CD4-positive, alpha-beta T cell treated with Interleukin-6 at 100 ng/mL for 8 hours (primary cell): ENCODE measurements at places on chromosomes 6 and 20.

DNA sequence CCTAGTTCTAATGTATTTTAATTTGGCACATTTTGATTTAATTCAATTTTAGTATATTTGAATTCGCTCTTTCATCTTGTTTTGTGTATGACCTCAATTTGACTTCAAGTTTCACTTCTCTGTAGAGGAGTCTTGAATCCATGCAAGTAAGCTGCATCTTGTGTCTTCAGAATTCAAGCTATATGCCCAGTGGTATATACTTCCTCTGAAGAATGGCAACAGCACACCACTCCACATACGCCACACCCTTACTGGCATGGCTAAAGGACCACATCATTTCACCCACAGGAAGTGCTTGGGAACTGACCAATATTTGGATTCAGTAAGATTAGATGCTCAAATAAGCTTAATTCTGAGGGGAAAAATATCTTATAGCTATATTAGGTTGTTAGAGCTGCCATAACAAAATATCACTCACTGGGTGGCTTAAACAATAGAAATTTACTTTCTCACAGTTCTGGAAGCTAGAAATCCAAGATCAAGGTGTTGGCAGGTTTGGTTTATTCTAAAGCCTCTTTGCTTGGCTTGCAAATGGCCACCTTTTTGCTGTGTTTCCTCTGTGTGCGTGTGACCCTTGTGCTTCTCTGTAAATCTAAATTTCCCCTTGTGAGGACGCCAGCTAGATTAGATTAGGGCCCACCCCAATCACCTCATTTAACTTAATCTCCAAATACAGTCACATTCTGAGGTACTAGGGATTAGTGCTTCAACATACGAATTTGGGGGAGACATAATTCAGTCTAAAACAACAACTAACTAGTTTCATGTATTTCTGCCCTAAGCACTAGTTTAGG is 2.8 kb upstream of the ASF1A start:
- DNase-seq = no peak

- no peak for DNase-seq
Measured at GRCh38 chr20:31595654-31596411, 9.3 kb upstream of the ID1 start.

DNA sequence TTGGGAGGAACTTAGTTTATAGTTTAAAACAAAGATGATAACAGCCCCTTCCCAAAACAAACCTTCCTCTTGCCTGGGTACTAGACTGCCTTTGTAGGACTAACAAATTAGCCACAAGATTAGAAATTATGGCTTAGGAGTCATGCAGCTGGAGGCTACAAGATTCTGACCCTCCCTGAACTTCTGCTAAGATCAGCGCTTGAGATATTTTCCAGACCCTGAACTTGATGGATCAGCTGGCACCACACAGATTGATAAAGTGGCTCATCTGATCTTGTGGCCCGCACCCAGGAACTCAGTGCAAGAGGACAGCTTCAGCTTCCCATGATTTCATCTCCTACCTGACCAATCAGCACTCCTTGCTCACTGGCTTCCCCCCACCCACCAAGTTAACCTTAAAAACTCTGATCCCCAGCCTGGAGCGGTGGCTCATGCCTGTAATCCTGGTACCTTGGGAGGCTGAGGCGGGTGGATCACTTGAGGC is 5.9 kb upstream of the SERINC3 start:
- DNase-seq = no peak

GRCh38 chr20:62080249-62080990 is 14.7 kb upstream of the TAF4 start:
- no peak for DNase-seq

DNA sequence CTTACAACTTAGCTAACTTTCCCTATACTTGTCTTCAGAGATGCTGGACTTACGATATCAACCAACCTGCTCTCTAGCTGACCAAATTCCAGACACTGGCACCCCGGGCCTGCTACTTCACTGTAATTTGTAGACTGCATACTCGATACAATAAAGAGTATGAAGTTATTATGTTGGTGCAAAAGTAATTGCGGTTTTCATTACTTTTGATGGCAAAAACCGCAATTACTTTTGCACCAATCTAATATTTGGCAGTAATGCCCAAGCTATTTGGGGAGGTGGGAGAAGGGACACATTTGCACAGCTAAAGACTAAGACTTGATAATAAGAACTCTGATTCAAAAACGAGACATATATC is 34.9 kb upstream of the ARHGAP18 start:
- no peak for DNase-seq

DNA sequence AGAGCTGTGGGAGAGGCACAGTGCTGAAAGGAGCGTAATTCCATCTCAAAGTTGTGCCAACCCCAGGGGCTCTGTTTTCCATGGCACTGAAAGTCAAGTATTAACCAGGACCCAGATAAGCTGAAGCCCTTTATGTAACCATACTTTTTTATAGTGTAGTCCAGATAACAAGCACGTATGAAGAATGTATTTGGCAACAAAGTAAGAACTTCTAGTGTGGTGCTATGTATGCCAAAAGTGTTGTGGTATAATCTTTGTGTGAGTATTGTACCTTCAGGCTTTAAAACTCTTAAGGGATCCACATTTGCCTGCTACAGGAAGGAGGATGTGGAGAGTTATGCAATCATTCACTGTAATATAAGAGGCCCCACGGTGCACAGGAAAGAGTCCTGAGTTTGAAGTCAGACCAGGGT is 129.4 kb downstream of the IBTK start:
- no peak for DNase-seq

- DNase-seq = no peak
Measured at GRCh38 chr6:25576919-25577318, 75.1 kb upstream of the SCGN start.

DNA sequence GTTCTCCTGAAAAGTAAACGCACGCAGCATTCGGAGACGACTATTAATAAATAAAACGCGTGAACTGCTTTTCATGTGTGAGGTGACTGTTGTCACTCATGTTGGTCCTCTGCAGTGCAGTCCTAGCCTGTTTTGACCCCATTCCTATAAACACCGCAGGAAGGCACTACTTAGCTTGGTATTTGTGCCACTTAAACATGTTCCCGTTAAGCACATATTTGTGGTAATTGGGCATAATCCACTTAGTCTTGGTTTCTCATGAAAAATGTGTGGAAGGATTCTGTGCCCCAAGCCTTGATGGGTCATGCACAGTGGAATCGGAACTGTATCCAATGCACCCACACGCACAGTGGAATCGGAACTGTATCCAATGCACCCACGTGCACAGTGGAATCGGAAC is 313.9 kb downstream of the THBS2 start:
- DNase-seq = no peak

- no peak for DNase-seq
Measured at GRCh38 chr20:57207251-57207650, 59.2 kb downstream of the BMP7 start.

DNA sequence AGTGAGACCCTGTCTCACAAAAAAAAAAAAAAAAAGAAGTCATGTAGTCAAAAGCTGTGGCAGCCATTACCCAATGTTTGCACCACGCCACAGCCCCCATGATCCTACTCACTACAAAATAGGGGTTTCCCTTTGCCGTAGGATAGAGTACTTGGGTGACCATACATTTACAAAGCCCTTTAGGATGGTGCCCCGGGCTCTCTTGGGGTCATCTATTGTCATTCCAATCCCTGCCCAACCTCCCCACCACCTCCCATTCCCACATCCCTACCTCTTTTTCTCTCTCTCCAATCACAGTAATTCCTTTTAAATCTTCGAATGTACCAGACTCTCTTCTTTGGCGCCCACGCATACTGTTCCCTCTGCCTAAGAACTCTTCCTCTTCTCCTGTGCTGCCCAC is 74.6 kb downstream of the KIAA0319 start:
- no peak for DNase-seq

DNA sequence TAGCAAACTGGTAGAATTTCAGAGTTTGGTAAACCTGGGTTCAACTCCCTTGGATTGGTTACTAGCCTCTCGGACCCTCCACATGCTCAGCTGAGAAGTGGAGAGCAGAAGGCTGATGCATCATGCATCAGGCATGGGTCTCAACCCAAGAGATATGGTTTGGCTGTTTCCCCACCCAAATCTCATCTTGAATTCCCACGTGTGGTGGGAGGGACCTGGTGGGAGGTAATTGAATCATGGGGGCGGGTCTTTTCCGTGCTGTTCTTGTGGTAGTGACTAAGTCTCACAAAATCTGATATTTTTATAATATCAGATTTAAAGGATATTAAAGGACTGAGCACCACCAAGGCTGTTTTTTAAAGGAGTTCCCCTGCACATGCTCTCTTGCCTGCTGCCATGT is 75.1 kb downstream of the PPP1R3G start:
- no peak for DNase-seq

- DNase-seq = no peak
Measured at GRCh38 chr20:24960861-24961260, 11.8 kb downstream of the CST7 start.

- no peak for DNase-seq
Measured at GRCh38 chr20:58818586-58819285, 32.0 kb downstream of the GNAS-AS1 start.

- DNase-seq = no peak
Measured at GRCh38 chr6:117531809-117532725, 49.6 kb downstream of the DCBLD1 start.
